Right lung (tissue), 10 donors: ENCODE measurements at places on chromosomes 4 and X.

GRCh38 chr4:20462426-20463175, 210.9 kb downstream of the SLIT2 start:
- no peak for DNase-seq

DNA sequence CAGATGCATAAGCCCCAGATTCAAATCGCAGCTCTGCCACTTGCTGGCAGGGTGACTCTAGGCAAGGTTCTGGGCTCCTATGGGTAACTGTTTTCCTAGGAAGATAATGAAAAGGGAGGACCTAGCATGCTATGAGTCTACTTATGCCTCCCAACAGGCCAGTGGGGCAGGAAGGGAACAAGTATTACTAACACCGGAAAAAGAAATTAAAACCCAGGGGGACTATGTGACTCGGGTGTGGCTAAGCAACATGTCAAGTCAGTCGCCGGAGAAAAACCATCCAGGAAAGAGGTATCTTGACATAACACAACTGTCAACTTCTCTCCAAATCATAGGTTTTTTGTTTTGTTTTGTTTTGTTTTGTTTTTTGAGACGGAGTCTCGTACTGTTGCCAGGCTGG, 45.5 kb upstream of the RBPJ start:
- no peak for DNase-seq

- peak; percentile 94 for DNase-seq
These were observed 29.6 kb downstream of the TLR10 start for GRCh38 chr4:38752941-38753806.

- no peak for DNase-seq
These were observed 28.1 kb downstream of the SLC25A43 start for GRCh38 chrX:119427024-119427794.

DNA sequence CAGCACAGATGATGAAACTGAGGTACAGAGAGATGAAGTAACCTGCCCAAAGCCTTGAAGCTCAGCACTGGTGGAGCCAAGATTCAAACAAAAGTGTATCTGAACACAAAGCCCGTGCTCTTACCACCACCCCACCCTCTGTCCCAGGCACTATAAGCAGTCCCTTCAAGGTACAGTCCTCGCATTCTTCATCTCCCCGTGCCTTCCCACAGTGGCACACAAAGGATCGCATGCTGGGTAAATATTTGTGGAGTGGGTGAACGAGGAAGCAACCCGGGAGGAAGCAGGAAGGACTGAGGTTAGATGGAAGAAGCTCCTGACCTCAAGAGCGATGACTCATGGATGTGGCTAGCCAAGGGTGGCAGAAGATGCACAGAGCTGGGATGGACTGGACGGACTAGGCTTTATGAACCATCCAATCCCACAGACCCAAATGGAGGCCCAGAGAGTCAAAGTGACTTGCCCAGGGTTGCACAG, 18.4 kb downstream of the IQSEC2 start:
- no peak for DNase-seq

DNA sequence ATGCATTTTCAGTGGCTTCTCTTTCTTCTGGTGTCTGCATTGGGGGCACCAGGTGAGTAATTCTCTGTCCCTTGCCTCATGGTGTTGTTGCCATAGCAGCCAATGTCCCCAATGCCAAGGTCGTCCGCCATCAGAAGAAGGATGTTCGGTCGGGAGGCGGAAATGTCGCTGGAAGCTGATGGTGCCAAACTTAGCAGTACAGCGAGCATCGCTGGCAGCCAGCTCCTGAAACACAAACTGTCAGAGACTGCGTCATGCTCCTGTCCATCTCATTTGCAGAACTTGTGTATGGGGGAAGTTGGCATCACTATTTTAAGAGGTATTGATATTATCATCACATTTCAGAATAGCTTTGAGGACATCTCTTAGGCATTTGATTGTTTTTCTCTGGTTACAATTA, 29.1 kb upstream of the ARSD start:
- no peak for DNase-seq

DNA sequence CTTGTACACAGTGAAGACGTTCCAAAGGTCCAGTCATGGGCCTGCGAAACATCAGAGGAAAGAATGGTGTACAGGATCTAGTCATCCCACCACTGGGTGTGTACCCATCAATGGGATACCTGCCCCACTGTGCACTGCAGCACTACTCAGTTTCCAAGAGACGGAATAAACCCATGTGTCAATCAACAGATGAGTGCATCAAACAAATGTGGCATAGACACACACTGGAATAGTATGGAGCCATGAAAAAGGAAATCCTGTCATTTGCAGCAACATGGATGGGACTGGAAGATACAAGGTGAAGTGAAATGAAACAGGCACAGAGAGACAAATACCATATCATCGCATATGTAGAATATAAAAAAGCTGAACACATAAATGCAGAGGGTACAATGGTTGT, 48.0 kb downstream of the DHRSX start:
- DNase-seq: no peak

GRCh38 chr4:105461621-105462382, 12.1 kb downstream of the PPA2 start:
- no peak for DNase-seq

GRCh38 chr4:159024266-159024665, 78.6 kb upstream of the RAPGEF2 start:
- no peak for DNase-seq

DNA sequence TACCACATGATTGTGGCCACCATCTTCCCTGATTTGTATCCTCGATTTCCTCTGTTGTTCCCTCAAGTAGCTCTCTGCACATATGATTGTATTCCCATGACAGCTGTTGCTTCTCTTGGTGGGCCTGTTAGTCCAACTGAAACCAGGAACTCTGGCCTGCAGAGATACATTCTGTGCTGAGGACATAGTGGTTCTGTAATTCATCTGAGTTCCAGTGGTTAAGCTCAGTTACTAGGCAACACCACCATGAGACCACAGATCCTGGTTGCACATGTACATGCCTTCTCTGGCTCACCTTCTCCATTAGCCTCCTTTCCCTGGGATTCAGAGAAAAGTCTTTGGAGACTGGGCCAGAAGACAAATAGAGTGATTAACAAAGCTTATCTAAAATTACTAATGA, 172.1 kb upstream of the SLC7A11 start:
- no peak for DNase-seq

DNA sequence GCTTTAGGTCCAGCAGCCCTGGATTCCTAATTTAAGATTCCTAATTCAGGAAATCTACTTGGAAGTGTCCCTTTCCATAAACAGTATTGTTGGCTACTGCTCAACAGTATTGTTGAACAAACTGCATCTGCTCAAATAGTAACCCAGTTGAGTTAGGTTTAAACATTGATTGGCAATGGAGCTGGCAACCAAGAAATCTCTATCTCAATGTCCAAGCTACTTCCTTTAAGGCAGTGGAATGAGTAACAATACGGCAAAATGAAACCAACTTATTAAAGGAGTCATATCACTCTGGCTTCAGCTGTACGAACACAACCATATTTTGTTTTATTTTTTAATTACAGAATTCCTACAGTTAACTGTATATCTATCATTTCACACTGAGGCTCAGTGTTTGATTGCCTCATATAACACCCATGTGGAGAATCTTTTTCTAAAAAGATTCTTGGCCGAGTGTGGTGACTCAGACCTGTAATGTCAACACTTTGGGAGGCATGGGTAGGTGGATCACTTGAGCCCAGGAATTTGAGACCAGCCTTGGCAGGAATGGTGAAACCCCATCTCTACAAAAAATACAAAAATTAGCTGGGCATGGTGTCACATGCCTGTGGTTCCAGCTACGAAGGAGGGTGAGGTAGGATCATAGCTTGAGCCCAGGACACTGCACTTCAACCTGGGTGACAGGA, 71.7 kb upstream of the IL13RA1 start:
- no peak for DNase-seq

DNA sequence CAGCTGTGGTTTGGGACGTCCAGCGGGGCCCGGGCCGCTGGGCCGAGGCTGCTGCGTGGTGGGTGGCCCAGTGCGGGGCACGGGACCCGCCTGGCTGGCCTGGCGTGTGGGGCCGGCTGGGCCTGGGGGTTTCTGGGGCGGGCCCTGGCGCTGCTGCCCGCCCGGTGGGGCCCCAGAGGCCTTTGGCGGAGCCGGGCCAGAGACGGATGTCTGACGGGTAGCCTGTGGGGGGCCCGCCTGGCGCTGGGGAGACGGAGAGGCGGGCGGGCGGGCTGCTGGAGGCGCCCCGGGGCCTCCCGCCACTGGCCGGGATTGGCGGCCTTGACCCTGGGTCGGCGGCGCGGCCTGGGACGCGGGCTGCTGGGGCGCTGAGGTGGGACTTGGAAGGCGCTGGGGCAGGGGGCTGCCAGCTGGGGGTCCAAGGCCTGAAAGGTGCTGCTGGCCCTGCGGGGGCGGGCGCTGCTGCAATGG, 8.1 kb upstream of the TIMP1 start:
- no peak for DNase-seq

DNA sequence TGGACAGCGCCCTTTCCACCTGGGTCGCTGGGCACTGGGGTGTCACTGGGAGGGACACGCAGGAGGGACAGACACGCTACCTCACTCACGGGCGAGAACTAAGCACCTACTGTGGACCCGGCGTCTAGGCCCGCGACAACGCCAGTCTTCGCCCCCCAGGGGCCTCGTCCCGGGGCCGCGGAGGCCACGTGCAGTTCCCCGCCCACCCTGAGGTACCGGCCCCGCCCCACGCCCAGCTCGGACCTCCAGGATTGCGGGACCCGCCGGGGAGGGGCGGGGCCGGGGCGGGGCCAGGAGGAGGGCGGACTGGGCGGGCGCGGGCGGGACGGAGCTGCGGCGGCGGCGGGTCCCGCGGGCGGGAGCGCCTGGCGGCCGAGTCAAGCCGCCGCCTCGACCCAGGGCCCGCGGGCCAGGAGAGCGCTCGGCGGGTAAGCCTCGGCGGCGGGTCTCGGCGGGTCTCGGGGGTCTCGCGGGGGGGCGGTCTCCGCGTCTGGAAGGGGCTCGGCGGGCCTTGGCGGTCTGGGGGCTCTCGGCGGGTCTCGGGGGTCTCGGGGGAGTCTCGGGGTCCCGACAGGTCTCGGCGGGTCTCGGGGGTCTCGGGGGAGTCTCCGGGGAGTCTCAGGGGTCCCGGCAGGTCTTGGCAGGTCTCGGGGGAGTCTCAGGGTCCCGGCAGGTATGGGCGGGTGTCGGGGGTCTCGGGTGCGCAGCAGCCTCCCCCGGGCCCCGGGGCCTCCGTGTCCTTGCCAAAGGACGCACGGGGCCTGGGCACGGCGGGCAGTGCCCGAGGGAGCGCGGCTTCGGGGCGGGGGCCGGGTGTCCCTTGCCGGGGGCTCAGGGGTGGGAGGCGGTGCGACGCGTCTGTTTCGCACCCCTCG, at the start of gene SH3BP2:
TSS of gene SH3BP2 (plus strand) at position 375 of the 875 bp plus-strand sequence. CDS start 27,533 bp downstream, outside the sequence.
- no peak for DNase-seq

- no peak for DNase-seq
These were observed 211.9 kb downstream of the SOX3 start for GRCh38 chrX:140292961-140293360.

GRCh38 chr4:144647095-144647561, 1.2 kb downstream of the HHIP start:
- no peak for DNase-seq

- DNase-seq: no peak
These were observed 302.9 kb upstream of the FAM241A start for GRCh38 chr4:111842336-111842735.

- DNase-seq: no peak
These were observed 240.3 kb downstream of the LDB2 start for GRCh38 chr4:16658183-16658582.

GRCh38 chr4:38065176-38065575, 105.0 kb downstream of the PTTG2 start:
- no peak for DNase-seq

- no peak for DNase-seq
These were observed 41.1 kb upstream of the ACSL4 start for GRCh38 chrX:109774136-109774535.

DNA sequence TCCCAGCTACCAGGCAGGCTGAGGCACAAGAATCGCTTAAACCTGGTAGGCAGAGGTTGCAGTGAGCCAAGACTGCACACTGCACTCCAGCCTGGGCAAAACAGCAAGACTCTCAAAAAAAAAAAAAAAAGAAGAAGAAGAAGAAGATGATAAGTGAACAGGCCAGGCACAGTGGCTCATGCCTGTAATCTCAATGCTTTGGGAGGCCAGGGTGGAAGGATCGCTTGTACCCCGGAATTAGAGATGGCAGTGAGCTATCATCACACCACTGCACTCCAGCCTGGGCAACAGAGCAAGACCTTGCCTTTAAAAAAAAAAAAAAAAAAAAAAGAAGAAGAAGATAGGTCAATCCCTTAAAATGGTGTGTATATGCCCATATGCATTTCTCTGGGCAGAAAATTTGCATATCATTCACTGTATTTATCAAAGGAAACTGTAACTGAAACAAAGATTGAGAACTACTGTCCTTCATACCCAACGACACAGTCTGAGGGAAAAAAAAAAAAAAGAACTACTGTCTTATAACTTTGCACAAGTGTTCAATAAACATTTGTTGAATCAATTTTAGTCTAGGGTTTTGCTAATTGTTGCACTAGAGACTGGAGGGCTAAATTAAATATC, 2.3 kb downstream of the RFC1 start:
- no peak for DNase-seq

DNA sequence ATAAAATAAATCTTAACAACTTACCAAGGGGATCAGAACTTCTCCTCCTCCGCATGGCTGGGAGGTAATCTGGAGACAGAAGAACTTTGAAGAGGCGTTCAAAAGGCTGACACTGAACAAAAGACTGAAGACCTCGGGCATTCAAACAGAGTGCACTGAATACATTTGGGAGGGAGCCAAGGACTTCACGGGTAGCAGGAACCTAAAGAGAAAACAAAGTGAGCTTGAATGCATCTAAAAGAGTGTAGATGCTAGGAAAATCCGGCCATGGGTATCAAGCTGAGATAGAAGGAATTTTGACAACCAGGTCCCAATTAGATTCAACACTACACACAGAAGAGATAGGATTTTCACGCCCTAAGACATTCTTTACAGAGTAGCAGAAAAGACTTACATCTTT, 69.6 kb downstream of the HUWE1 start:
- DNase-seq: no peak

GRCh38 chr4:62822306-62822705, 1586.9 kb downstream of the TECRL start:
- no peak for DNase-seq

GRCh38 chr4:55733932-55734331, 85.7 kb upstream of the EXOC1L start:
- no peak for DNase-seq

- no peak for DNase-seq
These were observed 95.8 kb downstream of the MBNL3 start for GRCh38 chrX:132393085-132393484.

DNA sequence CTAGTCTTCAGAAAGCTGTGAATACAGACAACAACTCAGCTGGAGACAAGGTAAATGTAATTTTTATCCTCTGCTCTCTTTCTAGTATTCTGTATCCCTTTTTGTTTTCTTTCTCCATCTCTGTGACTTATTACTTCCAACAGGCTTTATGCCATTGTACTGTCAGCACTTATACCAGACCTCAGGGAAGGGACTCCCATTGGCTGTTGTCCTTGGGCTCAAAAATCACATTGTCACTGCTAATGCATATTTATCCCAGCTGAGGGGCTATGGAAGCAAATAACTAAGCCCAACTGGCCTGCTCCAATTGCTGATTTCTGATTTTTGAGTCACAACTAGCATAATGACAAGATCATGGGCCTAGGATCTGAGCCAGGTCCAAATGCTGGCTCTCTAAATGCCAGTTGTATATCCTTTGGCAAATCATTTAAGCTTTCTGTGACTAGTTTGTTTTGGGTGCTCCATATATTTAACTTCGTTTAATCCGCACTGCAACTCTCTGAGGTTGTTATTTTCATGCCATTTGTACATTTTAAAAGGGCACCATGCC, 395.1 kb upstream of the GNPDA2 start:
- no peak for DNase-seq
